ENCODE measurements at places on chromosomes 7 and 10.

GRCh38 chr10:62096256-62096933, 172.2 kb downstream of the RTKN2 start:
- DNase-seq, result no peak

DNA sequence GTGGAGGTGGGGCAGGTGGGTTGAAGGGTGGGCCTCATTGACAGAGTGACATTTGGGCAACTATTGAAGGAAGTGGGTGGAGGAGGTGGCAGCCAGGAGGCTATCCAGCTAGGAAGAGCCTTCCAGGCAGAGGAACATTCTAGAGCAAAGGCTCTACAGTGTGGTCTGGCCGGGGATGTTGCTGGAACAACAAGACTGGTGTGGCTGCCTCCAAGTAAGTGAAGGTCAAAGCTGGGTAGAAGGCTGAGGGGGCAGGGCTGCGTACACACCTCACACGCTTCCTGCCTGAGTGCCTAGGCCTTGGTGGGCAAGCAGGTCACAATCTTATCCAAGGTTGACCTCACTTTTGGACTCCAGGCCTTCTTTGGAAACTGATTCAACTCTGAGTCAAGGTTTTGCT, 6.6 kb downstream of the CPA1 start:
- no peak for DNase-seq

DNA sequence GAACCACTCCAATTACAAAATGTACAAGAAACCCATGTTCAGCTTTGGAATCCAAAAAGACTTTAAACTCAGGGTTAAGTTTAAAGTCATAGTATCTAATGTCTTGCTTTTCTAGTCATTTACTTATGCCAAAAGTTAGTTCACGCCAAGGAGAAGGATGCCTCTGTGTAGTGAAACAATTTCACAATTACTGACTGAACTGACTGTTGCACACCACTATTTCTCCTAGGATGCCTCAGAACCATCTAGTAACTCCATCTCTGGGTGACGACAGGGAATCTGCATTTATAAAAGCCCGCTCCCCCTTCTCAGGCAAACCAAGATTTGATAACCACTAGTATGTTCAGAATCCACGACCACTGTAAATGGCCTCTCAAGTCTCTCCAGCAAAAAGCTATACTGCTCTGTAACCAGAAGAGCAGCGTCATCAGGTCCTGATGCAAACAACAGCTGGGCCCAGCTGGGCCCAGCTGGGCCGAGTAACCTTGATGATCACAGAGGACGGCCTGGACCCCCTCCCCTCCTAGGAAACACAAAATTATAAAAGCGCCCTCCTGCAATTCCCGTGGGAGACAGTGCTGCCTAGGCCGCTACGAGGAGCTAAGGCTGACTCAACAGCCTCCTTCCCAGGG, 680 bp upstream of the ADO start:
- DNase-seq, result no peak

GRCh38 chr10:57880446-57881227, 387.1 kb downstream of the IPMK start:
- no peak for DNase-seq

GRCh38 chr7:151204383-151205032, 5.8 kb downstream of the H2BK1 start:
- no peak for DNase-seq

GRCh38 chr10:11758527-11759236, 16.5 kb downstream of the ECHDC3 start:
- DNase-seq, result no peak

DNA sequence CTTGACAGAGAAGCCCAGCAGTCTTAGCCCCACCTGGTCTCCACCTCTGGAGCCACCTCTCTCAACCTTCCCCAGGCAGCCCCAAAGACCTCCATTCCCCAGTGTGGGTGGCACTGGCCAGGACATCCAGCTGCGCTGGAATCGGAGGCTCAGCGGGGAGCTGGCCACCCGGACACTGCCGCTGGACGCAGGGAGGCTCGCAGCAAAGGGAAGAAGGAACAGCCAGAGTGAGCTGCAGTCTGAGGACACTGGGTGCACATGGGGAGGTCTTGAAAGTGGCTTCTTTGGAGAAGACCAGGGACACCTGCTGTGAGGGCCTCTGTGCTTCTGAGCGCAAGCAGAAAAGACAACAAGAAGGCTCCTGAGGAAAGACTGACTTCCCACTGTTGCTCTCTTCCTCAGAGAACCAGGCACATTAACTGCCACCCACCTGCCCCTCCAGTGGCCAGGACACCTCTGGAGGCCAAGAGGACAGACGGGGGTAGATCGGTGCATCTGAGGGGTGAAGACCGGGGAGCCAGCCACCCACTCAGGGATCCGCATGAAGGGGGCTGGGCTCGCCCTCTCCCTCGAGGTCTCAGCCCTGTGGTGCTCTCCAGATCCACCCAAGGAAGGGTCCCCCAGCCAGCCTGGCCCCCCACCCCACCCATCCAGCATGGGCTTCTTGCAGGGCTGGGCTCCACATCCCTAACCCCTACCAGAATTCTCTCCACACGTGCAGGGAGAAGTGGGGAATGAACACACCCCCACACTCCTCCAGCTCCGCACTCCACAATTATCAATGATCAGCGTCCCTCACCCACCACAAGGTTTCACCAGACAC, 1.8 kb downstream of the CAMK2B start:
- no peak for DNase-seq

GRCh38 chr7:130891254-130892094, 157.5 kb upstream of the KLF14 start:
- DNase-seq, result peak; percentile 64

GRCh38 chr10:100184840-100185239, 989 bp downstream of the ERLIN1 start:
- peak; percentile 21 for DNase-seq

DNA sequence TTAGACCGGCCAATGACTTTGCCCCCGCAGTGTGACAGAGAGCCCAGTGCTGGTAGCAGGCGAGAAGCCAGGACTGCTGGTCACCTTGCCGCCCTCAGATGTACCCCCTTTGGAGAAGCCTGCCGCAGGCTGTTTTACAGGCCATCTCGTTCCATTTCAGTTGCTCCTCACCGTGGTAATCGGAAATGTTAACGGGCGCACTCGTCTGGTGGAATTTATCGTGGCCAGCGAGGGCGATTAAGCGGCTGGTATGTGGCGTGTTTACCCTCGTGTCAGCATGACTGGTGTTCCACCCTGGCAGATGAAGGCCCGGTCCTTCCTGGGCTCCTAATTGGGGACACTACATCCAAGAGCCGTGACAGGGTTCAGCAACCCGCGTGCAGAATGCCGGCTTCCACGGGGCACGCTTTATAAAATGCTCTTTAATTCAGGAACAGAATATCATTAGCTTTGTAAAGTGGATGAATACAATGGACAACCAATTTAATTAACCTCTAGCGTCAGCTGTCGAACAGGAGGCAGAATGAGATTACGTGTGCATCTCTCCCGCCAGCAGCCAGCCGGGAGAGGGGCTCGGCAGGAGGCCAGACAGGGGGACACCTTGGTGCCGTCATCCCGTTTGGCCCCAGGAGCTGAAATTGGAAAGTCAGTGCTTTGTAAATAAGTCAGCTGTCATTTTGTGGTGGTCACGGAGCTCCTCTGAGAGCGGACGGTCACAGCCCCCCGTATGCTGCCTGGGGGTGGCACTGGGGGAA, 108.3 kb downstream of the NKX6-2 start:
- peak; percentile 11 for DNase-seq

DNA sequence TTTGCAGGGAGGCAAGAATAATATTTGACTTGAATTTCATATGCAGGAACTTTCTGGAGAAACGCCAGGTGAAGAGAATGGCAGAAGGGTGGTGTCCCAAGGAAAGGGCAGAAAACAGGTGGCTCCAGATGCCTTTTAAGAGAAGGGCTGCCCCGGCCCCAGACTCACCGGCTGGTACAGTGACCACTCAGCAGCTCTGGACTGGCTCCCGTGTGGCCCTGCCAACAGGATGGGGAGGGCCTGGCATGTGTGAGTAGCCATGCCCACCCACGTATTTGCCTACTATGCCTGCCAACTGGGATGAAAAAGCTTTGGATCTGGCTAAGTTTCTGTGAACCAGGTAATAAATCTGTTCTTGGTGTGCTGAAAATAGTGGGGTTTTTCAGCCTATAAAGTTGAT, 159.5 kb downstream of the PRKAG2 start:
- no peak for DNase-seq

DNA sequence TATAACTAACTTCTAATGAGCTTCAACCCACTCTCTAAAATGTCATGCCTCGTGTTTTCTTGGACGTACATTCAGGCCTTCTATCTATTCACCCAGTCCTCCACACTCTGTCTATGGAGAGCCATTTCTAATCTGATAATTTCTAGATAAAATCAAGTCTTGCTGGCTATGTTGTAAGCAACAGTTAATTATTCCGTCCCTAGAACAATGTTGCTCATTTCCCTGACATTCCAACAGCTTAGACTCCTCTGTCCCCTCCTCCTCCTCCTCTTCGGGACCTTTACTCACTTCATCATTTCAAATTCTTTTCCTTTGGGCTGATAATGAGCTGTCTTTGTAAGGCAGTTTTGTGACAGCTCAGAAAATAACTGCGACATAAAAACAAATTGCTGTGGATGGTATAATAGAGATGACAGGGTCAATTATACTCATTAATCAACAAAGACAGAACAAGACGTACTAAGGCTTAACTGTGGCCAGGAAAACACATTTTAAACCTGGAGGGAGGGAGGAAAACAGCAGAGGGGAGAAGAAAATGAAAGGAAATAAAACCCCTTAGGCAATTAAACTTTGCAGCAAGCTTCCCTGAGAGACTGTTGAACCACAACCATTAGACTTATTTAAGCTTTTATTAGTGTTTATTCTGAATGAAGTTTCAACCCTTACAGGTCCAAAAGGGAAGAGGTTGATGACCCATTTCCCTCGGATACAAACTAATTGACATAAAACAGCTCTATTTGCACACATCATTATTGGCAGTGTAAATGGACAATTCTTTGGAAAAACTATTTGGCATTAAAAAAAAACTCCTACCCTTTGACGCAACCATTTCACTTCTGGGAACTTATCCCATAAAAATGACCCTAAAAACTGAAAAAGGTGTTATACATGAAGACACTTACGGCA, 179.1 kb downstream of the SFMBT2 start:
- no peak for DNase-seq

DNA sequence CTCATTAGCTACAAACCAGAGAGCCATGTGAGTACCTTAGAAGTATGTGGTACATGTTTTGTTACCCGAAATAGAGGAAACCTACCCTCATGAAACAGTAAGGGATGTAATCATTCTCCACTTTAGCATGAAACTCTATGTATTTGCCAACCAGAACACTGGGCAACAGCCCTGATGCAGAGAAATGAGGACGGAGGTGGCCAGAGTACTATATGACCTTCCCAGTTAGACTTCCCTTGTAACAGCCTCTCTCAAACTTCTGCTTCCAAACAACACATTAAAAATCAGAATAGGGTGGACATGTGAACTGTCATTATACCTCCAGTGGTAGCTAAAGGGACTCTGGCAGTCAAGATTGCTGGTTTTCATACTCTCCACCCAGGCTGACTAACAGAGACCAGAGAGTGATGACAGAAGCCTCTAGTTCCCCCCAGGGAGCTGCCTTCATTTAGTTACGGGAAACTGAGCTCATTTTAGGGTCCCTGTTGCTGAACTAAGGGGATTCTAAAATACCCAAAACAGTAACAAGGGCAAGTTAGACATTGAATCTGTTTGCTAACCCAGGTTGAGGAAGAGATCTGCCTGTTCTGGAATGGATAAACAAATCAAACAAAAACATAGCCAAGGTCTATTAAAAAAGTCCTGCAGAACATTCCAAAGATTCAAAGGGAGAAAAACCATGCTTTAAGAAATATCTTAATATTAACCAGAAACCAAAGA, 83.1 kb downstream of the VPS41 start:
- DNase-seq, result peak; percentile 21

GRCh38 chr10:104327745-104328645, 10.3 kb downstream of the ITPRIP start:
- DNase-seq, result peak; percentile 79

DNA sequence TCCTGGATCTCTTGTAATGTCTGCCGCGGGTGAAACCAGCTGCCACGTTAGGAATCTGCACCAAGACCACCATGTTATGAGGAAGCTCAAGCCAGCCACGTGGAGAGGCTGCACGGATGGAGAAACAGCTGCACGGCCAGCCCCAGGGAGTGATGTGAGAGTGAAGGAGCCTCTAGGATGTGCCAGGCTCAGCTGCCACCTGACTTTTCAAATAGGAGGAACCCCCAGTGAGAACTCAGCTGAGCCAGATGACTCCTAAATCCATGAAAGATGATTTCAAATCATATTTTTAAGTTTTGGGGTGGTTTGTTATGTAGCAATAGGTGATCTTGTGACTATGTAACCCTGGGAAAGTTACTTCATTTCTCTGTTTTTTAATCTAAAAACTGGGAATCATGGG, 71.7 kb downstream of the PRKAG2 start:
- DNase-seq, result no peak

DNA sequence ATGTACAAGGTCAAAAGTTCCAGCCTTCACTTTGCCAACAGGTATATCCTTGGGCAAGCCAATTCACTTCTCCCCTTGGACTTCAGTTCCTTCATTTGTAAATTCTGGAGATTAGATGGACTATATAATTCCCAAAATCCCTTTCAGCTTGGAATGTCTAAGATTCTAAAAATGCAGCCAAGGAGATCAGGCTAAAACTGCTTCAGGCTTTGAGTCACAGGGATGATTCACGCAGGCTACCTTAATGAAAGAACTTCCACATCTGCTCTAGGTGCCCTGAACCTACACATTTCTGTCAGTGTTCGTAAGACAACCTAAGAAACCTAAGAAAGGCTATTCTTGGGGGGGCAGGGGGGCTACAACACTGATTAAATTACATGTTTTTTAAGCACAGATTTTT, 7.1 kb downstream of the CPVL start:
- DNase-seq, result no peak

DNA sequence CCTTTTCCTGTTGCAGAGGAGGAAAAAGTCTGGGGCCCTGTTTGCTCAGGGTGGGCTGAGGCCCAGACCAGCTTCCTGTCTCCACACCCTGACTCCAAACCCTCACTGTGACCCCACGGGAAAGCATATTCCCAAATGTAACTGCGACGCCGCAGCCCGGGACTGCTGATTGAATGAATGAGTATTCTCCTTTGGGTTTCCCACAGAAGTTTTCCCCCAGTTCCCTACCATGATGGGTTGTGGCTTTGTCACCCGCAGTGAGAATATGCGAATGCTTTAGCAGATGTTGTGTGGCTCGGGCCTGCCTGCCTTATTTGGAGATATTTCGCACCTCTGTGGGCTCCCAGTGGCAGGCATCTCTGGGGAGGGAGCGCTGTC, 50.6 kb downstream of the MGMT start:
- no peak for DNase-seq

DNA sequence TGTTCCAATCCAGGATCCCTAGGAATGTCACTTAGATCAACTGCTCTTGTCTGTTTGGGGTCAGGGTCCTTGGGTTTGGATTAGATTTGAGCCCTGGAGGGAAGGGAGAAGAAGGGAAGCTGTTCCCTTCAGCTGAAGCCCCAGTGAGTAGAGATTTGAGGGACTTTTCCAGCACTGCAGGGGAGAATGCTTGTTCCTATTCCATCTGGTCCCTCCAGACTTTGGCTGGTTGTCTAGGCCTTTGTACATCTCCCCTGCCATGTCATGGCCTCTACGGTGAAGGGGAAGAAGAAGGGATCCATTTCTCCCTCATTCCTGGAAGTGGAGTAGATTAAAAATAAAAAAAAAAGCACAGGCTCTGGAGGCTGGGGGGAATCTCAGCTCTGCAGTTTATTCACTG, 11.1 kb downstream of the C10orf62 start:
- no peak for DNase-seq
